Progenitor cell of endocrine pancreas (in vitro differentiated cells): ENCODE measurements at places on chromosomes 1 and 21.

GRCh38 chr1:43432907-43433306 lies 20.8 kb downstream of the HYI start:
- DNase-seq: no peak

GRCh38 chr1:47438165-47439016 lies 547 bp downstream of the FOXD2 start:
- DNase-seq: no peak

DNA sequence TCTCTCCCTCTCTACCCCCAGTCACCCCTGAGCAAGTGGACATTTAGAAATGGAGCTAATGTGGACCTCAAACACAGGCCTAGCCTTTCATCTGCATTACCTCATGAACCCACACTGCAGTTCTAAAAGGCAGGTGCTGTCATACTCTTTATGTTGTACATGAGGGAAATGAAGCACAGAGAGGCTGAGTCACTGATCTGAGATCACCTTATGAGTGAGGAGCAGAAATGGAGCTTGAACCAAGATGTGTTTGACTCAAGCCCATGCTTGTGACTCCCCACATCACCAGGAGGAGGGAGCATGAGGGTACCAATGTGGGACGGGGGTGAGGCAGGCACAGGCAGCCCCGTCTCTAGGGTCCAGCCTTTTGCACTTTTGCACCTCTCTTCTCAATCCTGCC lies 702.8 kb downstream of the PTPRU start:
- DNase-seq: no peak

DNA sequence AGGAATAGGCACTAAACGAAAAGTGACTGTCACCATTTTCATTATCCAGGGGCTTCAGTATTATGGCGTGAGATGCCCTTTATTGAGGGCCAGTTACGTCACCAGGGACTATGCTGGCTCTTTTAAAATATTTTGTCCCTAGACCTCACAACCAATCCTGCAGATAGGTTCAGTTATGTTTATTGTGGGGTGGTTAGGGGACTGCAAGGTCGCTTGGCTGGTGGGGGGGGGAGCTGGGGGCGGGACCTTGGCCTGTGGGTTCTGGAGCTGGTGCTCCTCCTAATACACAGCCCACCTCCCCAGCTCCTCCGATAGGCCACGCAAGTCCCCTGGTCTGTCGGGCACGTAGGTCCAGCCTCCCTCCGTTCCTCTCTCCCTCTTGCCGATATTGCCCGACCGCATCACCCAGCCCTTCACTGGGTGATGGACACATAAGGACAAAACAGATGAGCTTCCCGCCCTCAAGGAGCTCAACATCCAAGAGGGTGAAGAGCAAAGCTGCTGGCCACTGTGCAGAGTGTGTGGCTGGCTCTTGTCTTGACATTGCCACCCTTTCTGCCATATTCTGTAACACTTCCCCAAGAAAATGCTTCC lies 271.8 kb downstream of the MATN1 start:
- peak; percentile 7 for DNase-seq

GRCh38 chr1:151947140-151947539 lies 37.8 kb upstream of the THEM4 start:
- DNase-seq: no peak

GRCh38 chr1:153277852-153278251 lies 18.4 kb downstream of the LORICRIN start:
- DNase-seq: no peak

DNA sequence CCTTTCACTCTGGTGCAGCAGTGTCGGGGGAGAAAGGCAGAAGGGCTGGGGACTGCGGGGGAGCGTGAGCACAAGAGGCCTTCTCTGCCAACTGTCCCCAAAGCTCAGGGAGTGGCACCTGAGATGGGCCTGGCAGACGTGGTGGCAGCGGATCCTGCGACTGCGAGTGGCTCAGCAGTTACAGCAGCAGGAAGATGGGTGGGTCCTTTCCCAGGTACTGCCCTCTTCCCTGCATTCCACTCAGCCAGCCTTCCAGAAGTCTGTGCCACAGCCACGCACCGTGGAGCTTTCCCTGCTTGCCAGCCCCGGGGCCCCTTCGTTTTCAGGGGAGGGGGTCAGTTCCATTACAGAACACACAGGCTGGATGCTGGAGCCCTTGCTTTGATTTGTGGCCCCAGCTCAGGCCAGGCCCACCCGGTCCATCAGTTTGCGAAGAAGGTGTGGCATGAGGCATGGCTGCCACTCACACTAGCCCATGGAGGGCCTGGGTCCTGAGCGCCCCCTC lies 17.2 kb downstream of the MTHFR start:
- no peak for DNase-seq

DNA sequence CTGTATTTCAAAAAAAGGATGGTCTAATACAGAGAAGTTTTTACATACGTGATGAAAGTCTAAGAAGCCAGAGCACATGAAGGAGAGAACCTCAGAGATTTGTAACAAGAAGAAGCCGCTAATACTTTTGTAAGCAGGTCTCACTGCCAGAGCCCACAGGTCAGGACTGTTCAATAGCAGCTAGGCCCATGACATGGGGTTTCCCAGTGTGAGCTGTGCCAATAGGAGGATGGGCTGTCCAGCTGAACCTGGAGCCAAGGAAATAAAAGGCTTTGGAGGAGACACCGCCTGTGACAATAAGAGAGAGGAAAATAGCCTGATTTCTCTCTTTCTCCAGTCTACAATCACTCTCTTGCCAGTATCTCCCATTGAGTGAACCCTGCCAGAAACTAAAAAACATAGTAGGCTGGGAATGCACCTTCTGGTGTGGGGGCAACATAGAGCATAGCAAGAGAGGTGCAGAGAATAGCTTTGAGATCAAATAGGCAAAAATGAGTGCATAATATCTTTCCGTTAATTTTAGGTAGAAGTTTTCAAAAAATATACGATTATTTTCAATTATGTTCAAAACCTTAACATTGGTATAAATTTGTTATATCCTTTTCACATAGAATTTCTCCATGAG lies 360.3 kb downstream of the NEGR1 start:
- no peak for DNase-seq

- DNase-seq: no peak
Measured at GRCh38 chr1:72892461-72892860, 610.1 kb upstream of the NEGR1 start.

GRCh38 chr1:866095-866494 lies 57.6 kb upstream of the SAMD11 start:
- DNase-seq: no peak
